ENCODE measurements at places on chromosomes 3 and 15.

DNA sequence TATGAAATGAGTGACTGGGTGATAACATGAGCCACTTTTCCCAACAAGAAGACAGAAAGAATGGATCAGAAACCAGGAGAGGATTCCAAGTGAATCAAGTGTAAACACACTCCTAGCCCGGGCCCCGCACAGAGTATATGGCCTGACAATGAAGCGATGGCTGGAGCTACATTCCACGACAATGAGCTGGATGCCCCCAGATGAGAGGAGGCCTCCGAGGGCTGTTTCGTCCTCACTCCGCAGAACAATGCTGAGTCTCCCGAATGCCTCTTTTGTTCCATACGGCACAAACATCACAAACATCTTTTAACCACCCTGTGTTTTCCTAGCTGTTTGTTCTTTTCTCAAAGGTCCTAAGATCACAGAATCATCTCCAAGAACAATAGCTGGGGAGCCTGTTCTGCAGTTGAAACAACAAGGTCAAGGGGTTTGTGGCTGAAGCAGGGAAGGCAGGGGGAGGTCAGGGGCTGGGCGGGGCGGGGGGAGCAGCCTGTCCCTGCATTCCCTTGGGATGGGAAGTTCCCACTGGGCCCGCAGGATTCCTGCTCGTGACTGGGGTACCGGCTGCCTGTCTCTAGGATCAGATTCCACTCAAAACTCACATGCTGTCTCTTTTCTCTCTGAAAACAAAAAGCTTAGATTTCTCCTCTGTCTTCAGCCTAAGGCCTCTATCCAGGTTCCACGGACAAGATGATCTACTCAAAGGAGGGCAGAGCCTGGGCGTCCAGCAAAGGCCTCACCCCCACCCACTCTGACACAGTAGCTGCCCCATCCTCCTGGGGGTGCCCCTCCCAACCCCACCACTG is 151.3 kb downstream of the XXYLT1 start:
- DNase-seq: peak; percentile 84

DNA sequence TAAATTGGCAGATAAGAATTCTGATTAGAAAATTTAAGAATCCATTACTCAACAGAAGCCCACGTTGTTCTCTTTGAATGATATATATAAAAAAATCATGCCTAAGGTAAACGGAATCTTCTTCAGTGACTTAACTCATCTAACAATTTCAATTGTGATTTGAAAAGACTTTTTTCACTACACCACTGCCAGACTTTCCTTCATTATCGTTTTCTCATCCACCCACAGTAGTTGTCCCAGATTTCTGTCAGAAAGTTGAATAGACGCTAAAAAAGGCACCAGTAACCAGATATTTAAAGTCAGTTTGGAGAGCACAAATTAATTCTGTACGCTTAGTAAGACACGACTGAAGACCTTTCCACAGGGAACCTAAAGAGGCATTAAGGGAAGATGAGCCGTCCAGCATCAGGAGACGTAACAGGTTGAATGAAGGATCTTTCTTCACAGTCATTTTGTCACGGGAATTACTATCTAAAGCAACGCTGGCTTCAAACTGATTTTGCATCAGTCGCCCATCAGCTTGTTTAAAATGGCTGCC is 1.3 kb downstream of the HIGD1A start:
- no peak for DNase-seq

GRCh38 chr3:17372362-17373210 is 369.8 kb downstream of the TBC1D5 start:
- no peak for DNase-seq

GRCh38 chr3:171811295-171811912 is 1.1 kb upstream of the PLD1 start:
- no peak for DNase-seq

GRCh38 chr15:99956820-99957641 is 223.8 kb upstream of the LYSMD4 start:
- DNase-seq: no peak

GRCh38 chr3:126316031-126316461 is 41.2 kb downstream of the KLF15 start:
- no peak for DNase-seq

- DNase-seq: no peak
Measured at GRCh38 chr3:77321646-77322045, 281.7 kb downstream of the ROBO2 start.

DNA sequence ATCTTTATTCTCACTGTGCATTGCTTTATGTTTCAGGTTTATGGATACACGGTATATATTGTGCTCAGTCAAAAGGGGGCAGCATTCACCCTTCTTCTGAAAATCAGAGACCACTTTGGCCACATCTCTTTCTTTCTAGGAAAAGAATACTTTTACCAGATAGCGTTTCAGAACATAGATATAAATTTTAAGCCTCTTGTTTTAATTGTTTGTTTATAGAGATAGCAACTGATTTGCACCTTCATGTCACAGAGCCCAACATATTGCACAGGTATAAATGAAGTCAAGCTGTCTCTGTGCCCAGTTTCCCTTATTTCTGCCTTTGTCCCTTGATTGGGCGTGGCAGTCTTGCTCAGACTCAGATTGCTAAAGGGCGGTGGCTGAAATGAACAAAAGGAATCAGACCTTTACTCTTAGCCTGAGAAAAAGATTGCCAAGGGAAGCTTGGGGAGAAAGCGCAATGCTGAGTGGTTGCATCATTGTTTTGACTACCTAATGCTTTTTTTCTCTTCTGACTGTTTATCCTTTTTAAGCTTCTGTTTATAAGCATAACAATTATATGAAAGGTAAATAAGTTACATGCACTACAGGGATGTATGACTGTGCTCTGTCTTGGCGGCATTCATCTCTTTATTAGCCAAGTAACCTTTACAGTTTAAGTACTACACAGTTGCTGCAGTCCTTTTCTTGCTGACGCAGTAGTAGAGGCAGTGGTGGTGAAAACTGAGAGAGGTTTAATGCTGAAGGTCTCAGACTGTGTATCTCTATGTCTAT is 70.8 kb upstream of the ZBTB20 start:
- DNase-seq: peak; percentile 70

DNA sequence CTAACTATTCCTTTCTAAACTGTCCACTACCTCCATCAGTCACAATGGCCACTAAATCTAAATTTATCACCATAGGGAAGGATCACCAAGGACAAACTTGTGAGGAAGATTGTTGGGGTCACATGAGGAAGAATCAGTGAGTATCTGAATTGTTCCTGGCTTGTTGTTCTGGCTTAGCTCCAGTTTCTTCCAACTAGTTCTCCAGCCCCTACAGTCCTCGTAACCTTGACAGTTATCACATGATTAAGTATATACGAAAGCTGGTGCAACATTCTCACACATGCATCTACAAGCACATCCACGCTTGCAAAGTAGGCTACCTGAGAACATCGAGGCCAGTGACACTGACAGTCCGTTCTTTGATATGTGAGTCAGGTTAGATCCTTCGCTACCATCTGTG is 46.0 kb downstream of the RUBCN start:
- no peak for DNase-seq

DNA sequence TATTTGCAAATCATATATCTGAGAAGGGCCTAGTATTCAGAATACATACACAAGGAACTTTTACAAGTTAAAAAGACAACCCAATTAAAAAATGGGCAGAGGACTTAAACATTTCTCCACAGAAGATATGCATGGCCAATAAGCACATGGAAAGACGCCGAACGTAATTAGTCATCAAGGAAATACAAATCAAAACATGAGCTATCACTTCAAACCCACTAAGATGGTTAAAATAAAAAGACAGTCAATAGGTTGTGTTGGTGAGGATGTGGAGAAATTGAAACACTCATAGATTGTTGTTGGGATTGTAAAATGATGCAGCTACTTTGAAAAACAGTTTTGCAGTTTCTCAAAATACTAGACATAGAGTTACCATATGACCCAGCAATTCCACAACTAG is 61.2 kb upstream of the NEO1 start:
- no peak for DNase-seq

GRCh38 chr3:189563853-189564563 is 67.2 kb upstream of the TP63 start:
- no peak for DNase-seq

DNA sequence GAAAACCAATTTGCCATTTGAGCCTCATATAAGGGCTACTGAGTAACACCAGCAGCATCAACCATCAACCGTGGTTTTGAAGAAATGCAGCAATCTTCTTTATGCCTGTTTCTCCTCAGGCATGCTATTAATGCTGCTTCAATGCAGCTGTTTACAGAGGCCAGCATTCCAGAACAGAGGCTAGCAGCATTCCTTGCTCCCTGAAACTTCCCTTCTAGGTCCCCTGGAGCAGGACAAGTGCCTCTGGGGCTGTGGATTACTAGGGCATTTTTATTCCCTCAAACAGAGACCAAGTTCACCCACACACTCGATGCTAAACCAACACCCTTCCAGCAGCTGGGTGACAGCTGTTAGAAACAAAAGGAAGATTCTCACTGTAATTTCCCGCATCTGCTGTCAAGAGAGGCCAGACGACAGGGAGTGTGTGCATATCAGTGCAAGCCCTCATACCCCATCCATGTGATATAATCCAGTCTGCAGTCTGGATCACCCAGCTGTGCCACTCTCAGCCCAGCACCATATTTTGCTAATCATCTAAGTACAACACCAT is 57.5 kb downstream of the HOMER2 start:
- peak; percentile 78 for DNase-seq

GRCh38 chr3:55459838-55460237 is 27.3 kb downstream of the WNT5A start:
- DNase-seq: no peak

DNA sequence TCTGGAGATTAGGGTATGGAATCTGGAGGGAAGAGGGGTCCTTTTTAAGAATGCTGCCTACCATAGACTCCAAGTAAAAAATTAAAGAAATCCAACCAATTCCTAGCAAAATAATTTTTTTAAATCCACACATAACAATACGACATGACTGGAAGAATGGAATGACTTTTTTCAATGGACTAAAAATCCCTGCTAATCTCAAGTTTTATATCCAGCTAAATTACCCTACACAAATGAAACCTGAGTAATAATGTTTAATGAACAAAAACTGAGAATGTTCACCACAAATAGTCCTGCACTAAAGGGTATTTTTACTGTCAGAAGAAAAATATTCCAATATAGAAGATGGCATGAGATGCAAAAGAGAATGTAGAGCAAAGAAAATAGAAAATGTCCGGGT is 220.3 kb upstream of the AGTR1 start:
- no peak for DNase-seq

DNA sequence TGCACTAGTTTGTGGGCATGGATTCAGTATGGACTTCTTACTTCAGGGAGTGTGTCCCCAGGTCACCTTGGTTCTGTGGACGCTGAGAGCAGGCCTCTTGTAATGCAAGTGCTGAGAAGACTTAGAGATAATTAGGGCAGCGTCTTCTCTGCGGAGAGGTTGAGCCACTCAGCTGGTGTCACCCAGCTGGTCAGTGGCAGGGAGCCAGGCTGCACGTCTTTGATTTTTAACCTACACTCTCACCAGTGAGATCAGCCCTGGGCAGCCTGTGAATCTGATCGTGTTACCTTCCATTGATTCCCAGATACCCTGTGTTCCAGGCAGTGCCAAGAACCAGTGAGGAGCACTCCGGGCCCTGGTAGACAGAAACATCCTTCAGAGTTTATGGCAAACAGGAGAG is 92.6 kb downstream of the SLCO3A1 start:
- DNase-seq: no peak

DNA sequence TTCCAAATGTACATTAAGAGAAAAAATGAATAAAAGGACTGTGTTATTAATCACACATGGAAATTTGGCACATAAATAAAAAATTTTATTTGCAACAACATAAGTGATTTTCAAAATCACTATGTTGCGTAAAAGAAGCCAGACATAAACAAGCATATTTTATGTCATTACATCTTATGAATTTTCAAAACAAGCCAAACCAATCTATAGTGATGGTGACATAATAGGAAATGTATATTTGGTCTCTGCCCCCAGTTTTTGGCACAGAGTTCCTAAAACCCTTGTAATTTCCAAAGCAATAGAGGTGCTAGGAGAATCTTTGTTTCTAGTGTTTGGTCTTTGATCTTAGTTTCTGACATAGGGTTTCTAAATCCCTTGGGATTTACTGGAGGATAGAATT is 543.3 kb downstream of the ZBBX start:
- no peak for DNase-seq

GRCh38 chr15:88612186-88612796 is 8.8 kb upstream of the AEN start:
- no peak for DNase-seq

- DNase-seq: no peak
Measured at GRCh38 chr3:31614162-31614921, 81.6 kb downstream of the STT3B start.

DNA sequence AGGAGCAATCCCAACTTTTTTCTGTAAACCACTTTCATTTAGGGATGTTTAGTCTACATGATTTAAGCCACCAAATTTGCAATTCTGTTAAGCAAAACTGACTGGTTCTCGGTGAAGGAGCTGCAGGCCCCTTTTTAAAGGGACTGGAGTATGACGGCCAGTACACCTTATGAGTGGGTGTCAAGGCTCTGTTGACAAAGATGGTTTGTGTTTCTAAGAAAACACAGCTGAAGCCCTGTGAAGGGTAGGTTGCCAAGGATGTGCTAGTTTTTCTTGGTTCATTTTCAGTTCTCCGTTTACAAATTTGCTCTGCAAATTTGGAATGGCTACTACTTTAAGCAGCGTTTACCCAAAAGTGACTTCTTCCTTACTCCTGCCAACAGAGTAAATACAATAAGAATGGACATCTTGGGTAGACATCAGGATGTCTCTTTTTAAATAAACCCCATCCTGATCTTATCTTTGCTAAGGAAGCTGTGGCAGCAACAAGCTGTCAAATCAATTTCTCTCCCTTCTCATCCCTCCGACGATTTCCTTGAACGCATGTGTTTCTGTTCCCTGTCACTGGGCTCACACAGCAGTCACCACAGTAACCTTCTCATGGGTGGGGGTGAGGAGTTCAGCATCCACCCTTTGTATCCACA is 58.2 kb upstream of the CMTM8 start:
- no peak for DNase-seq

- DNase-seq: no peak
Measured at GRCh38 chr3:176159796-176160195, 1037.5 kb downstream of the TBL1XR1 start.

GRCh38 chr3:150588027-150588830 is 14.9 kb upstream of the SELENOT start:
- no peak for DNase-seq

- DNase-seq: no peak
Measured at GRCh38 chr3:10361375-10361774, 40.5 kb upstream of the SEC13 start.

- DNase-seq: peak; percentile 30
Measured at GRCh38 chr3:185175370-185175987, 22.6 kb upstream of the C3orf70 start.

DNA sequence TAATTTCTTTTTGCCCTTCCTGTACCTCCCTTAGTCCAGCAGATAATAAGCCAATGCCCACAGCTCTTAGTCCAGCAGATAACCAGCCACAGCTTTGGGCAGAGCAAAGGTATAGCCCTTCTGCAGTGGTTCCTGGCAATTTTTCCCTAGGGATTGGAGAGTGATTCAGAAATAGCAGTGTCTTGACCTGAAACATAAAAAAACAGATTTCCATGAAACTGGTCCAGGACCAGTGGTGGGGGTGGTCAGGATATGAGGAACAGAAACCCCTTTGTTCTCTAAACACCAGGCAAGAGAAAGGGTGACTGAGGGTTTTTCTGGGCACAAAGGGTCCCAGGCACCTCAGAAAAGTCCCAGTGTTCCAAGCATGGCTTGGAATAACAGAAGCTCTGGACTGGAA is 103.4 kb downstream of the ARRDC4 start:
- DNase-seq: no peak

- DNase-seq: peak; percentile 34
Measured at GRCh38 chr3:114122027-114122709, 56.7 kb downstream of the DRD3 start.

All from neural progenitor cell (in vitro differentiated cells).